ENCODE measurements at places on chromosomes 5 and 9.

DNA sequence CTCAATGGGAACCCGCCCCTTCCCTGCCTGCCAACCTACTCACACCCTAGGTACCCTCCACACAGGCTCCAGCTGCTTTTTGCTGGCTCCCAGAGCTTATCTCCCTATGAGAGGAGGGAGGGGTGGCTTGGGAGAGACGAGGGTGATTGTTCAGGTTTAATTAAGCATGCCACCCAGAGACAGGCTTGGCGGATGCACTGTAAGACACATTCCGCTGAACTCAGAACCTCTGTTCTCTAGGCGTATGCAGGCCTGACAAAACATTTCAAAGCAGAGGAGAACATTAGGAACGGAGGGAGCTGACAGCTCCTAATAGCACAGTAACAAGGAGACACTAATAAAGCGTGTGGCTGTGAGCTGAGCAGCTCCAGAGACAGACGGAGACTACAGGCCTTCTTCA lies 80.1 kb downstream of the TRIM32 start:
- no peak for DNase-seq

GRCh38 chr5:39501397-39501796 lies 76.6 kb upstream of the DAB2 start:
- DNase-seq = no peak

GRCh38 chr9:114511978-114512874 lies 7.0 kb upstream of the WHRN start:
- DNase-seq = no peak

- no peak for DNase-seq
Measured at GRCh38 chr5:177300951-177301350, 2.6 kb downstream of the RAB24 start.

- no peak for DNase-seq
Measured at GRCh38 chr5:119439140-119439631, 13.1 kb upstream of the HSD17B4 start.

DNA sequence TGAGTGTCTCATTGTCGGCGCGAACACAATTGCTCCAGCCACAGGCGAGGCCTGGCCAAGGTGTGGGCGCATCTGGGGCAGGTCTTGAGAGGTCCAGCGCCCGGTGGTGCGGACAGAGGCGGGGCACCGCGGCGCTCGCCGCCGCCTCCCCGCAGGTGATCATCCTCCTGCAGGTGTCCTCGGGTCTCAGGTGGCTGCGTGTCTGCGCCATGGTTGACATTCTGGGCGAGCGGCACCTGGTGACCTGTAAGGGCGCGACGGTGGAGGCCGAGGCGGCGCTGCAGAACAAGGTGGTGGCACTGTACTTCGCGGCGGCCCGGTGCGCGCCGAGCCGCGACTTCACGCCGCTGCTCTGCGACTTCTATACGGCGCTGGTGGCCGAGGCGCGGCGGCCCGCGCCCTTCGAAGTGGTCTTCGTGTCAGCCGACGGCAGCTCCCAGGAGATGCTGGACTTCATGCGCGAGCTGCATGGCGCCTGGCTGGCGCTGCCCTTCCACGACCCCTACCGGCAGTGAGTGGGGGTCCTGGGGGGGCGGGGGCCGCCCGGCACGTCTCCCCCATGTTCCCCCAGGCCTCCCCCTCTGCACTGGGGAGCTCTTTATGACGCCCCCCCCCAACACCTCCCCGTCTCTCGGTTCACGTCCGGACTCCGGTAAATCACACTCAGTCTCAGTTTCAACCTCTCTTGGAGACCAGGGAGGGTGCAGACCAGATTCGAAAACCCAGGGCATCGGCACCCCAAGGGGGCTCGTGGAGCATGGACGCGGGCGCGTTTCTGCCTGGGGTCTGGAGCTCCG lies 446 bp downstream of the NXNL2 start:
- no peak for DNase-seq

DNA sequence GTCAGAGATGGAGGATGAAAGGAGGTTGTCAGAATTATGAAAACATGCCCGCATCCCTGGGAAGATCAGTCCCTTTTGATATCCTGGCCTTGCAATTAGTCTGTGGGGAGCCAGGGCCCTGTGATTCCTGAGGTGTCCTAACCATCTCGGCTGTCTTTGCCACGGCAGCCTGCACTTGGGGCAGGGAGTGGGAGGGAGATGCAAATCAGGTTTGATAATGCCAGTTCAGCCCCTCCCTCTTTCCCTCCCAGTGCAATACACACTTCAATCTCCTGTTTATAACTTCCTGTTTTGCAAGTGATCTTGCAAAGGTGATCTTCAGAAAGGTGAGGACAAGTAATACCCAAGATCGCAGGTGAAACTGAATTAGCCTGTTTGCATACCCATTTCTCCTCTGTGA lies 114.0 kb upstream of the ALDH1B1 start:
- DNase-seq = no peak

GRCh38 chr5:168479166-168479565 lies 7.1 kb upstream of the RARS1 start:
- no peak for DNase-seq

DNA sequence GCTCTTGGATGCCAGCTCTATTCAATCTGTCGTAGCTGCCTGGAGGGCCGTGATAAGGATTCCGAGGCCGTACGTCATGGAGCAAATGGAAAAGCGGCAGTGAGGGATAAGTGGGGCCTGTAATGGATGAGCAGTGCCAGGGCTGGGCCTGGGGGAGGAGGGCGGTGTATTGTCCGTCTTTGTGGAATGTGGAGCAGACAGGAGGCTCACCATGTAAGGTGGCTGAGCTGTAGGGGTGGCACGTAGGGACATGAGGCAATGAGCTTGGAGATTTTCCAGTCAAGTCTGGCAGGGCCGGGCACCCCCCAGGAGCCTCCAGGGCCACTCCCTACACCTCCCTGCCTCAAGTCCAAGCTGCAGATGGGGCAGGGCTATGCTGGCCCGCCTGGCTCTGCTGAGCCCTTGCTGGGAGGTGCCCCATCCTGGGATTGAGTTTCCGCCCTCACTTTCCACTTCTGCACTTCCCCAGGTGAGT lies 29.2 kb downstream of the NCS1 start:
- DNase-seq = no peak

- DNase-seq = no peak
Measured at GRCh38 chr9:93582550-93582949, 6.2 kb downstream of the PHF2 start.

- no peak for DNase-seq
Measured at GRCh38 chr9:128201441-128202369, 1.5 kb upstream of the DNM1 start.

GRCh38 chr9:83754383-83754977 lies 46.7 kb upstream of the UBQLN1 start:
- no peak for DNase-seq

DNA sequence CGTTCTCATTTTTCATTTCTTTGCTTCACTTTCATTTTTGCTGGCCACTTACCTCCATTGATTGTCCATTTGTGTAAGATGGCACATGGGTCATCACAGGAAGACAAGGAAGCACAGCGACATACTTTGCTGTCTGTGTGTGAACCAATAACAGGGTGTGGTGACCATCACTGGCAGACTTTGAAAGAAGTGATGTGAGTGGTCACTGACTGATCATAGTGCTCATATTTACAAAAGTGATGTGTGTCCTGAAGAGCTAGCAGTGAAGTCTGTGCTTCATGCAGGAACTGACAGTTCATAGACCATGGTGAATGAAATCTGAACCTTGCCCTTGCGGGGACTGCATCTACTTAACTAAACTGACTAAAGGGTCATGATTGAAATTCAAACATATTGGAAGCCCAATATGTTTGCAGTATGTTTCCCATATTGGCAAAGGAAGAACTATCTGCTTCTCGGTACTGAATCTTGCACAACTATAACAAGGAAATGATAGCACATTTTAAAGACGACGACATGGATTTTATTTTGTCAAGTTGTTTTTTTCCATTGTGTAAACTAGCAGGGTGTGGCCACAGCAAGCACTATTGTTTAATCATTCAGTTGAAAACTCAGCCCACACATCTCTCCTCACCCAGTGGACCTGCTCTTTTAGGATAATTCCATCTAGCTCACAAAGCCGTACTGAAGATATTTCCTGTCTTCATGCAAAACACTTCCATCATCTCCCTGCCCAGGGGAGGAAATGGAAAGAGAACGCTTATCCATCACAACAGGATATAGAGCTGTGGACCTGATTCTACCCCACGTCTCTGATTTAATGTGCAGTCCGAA lies 232.0 kb upstream of the ANKRD55 start:
- no peak for DNase-seq

DNA sequence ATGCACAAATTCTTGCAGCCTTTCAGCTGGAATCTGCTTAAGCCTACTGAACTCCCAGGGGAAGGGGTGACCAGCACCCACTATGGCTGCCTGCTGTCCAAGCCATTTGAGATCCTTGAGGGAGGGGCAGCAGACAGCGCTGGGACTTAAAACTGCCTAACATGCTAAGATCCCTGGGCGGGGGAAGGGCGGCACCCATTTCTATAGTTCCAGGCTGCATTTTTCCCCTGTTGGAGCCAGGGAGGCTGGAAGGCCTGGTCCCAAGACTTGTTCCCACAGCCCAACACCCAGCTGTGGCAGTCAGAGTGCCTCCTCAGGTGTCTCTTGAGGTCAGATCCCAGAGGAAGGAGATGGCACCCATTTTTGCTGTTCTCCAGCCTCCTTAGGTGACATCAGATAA lies 1061.3 kb upstream of the COX7C start:
- DNase-seq = no peak

GRCh38 chr9:14303100-14303499 lies 10.8 kb downstream of the NFIB start:
- DNase-seq = no peak

- DNase-seq = no peak
Measured at GRCh38 chr5:178649580-178649979, 22.7 kb upstream of the CLK4 start.

GRCh38 chr5:72530196-72530595 lies 23.0 kb upstream of the ZNF366 start:
- no peak for DNase-seq

GRCh38 chr5:173823721-173824567 lies 64.2 kb upstream of the CPEB4 start:
- no peak for DNase-seq

- DNase-seq = no peak
Measured at GRCh38 chr5:75616371-75616881, 5.2 kb downstream of the ANKDD1B start.

- no peak for DNase-seq
Measured at GRCh38 chr9:21711504-21711903, 90.9 kb upstream of the MTAP start.

DNA sequence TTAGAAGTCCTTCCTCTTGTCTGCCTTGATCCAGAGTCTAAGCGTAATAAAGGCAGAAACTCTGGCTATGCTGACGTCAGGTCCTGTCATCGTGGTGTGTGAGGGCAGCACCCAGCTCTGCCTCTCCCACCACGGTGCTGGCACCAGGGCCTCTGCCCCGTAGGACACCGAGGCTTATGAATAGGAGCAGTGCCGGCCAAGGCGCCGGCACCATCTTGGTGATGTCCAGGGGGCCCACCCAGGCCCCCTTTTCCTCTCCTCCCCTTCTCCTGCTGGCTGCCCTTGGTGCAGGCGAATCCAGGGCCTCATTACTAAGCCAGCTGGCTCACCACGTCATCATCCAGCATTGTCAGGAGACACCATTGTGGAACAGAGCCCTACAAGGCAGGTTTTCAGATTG lies 252.3 kb downstream of the FANCC start:
- no peak for DNase-seq

DNA sequence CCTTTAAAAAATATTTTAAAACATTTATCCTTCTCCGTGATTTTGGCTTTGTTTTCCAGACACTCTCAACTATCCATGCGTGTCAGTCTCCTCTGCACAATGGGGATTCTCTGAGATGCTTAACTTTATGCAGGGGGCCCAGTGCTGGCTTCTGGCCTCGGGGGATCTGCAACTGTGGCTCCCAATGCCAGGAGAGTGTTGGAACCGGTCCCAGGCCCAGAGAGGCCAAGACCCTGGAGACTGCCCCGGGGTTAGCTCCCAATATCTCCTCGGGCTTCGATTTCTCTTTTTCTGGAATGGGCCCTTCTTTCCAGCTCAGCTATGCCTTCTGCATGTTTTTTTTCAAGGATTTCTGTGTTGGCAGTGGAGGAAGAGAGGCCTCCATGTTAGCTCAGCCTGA lies 20.1 kb upstream of the SARDH start:
- no peak for DNase-seq

DNA sequence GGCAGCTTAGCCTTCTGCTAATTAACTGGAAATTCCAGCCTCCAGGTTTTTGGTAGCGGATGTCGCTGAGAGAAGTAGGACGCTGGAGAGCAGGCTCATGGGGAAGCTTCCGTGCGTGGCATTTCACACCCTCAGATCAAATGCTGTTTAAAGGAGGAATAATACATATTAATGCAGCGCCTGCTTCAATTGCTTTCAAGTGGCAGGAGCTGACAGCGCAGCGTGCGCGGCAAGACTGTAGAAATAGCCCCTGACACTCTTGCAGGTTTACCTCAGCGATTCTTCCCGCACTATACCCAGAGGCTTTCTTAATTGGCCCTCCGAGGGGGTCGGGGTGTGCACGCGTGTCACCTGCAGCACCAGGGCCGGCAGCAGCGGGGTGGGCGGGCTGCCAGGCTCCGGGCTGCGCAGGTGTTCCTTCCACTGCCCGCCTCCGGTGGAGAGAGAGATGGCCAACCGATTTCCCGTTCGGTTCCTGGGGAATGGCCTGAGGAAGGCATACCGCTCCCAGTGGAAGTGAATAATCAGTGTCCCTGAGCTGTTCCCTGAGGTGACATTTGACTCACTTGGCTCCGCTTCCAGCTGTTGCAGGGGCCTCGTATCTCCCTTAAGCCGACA lies 427.9 kb downstream of the KCTD16 start:
- DNase-seq = no peak

DNA sequence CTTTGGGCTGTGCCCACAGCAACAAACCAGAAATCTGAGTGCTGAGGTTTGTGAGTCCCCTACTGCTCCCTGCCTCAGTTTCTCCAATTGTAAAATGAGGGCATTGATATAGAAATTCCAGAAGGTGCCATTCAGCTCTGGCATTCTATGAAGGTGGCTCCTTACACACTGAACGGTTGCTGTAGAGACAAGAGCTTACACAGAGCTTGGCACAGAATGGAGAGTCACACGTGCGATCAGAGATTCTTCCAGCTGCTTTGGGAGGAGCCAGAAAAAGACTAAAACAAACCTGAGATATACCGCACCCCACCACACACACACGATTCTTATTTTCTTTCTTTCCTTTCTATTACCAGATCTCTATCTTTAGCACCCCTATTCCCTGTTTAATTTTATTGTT lies 122.7 kb downstream of the SLIT3 start:
- no peak for DNase-seq

DNA sequence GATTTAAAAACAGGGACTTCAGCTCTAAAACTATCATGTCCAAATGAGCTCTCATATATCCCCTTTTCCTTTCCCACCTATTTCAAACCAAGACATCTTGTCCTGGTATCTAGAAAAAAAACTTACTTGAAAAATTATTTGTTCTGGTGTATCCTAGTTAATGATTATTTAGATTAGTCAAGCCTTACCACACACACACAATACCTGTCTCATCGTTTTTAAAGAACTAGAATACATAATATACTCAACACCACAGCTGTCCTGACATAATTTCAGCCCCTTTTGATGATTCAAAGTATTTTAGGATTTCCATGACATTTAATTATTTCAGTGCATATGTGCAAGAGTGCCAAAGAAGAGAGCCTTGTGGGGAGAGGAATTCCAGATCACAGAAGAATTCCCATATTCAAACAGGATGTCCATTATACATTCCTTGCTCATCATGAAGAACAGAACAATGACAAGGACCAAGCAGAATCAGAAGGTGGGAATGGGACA lies 233.7 kb downstream of the SMARCA2 start:
- DNase-seq = no peak
